ENCODE measurements at places on chromosomes 11 and 22. TPM values are rescaled to one million over a fixed set of nuclear protein-coding genes. Genes with fewer than 3 reads are reported as not detected.

Gene NPTXR
- total RNA-seq, result 0.98 TPM

Gene RASL10A
- total RNA-seq, result 0.64 TPM

Gene CCT8L2
- total RNA-seq, result not detected

Gene OR8I2
- total RNA-seq, result not detected

Gene TNNI2
- total RNA-seq, result not detected

Gene PIH1D2
- 0.59 TPM for total RNA-seq

Measured in activated CD4-positive, alpha-beta T cell treated with anti-CD3 and anti-CD28 coated beads, Interleukin-2, amount 10 ng/mL, durations not matched to agents 24 days and 14 days (primary cell).